ENCODE measurements at places on chromosomes 3 and 15.

DNA sequence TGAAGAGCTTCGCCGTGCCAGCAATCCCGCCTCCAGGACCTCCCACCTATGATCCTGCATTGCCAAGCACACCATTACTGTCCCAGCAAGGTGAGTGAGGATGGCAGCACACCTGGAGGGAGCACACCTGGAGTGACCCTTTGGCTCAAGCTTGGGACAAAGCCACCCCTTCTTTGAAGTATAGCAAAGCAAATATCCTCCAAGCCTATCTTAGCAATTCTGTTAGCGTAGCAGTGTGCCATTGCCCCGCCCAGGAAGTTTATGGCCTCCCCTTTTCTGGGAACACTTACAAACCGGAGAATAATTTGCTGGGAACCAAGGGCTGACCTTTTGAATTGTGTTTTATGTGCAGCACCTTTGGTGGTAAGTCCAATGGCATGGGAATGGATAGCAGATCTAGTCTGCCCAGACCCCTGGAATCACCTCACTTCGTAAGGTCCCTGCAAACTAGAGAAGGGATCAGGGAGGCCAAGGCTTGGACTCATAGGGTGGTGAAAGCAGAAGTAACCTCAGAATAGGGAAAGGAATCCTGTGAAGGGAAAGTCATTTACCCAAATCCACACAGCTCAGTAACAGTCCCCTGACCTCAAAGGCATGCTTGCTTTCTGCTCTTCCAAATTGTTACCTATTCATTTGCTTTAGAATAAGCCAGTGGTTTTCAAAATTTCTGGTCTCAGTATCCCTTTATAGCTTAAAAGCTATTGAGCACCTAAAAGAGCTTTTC, 70.1 kb downstream of the HCN4 start:
- DNase-seq, result no peak

- no peak for DNase-seq
Measured at GRCh38 chr15:84766461-84767035, 18.2 kb downstream of the ZNF592 start.

DNA sequence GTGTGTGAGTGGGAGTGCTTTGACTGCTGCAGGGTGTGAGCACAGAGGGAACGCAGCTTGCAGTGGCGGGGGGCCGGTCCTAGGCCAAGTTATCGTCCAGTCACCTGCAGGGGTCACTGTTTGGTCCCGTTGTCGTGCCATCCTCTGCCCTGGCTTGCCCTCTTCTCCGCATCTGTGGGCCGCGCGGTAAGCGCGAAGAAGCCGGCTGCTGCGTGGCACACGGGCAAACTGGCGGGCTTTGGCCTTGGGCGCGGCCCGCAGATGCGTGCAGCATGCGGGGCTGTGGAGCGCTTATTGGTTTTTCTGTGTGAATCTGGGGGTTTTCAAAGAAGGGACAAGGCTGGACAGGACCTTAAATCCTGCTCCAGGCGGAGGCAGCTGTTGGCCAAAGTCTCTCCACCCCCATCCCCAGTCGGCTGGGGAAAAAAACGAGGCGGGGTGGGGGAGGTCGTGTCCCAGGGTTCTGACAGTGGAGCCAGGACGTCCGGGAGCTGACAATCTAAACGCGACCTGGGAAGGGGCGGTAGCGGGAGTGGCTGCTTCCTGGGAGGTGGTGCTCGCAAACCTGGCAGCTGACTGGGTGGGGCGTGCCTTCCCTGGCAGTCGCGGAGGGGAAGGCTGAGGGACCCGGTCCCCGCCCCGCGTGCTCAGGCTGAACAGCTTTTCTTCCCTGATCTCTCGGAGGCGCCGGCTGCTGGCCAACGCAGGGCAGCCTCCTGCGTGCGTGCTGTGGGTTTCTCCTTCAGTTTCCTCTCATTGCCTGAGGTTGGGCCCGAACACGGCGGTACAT, 39.7 kb upstream of the VEPH1 start:
- peak; percentile 34 for DNase-seq

DNA sequence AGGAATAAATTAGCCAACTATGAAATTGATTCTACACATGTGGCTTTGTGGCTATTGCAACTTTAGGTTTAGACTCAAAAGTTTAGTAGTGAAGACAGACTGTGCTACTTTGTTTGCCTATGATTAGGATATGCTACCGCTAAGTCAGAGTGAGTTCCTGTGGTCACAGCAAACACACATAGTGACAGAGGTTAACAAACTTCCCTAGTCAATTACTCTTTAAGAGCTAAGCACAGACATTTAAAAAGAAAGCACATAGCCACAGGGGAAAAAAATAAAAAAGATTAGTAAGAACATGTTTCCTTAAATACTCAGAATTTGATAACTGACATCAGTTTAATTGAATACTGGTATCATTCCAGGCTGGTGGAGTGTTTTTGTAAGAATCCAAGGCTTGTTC, 207.1 kb downstream of the GBE1 start:
- no peak for DNase-seq

DNA sequence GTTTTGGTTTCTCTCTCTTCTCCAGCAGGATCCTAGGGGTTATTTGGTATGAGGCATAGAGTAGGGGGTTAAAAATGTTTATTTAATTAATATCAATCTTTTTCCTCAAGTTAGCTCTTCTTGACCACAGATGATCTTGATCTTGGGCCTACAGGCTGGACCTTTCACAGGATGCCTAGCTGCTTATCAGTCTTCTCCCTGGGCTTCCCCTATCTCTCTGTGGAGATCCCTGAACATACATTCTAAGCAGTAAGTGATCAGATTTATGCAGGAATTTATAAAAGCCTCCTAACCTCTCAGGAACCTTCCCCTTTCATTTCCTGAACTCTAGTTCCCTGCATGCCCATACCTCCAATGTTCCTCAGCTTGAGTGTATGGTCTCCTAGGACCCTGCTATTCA, 428.3 kb downstream of the TBC1D5 start:
- no peak for DNase-seq

- no peak for DNase-seq
Measured at GRCh38 chr15:43071451-43071850, 34.4 kb downstream of the UBR1 start.

- DNase-seq, result no peak
Measured at GRCh38 chr3:142356818-142357217, 91.0 kb downstream of the XRN1 start.

DNA sequence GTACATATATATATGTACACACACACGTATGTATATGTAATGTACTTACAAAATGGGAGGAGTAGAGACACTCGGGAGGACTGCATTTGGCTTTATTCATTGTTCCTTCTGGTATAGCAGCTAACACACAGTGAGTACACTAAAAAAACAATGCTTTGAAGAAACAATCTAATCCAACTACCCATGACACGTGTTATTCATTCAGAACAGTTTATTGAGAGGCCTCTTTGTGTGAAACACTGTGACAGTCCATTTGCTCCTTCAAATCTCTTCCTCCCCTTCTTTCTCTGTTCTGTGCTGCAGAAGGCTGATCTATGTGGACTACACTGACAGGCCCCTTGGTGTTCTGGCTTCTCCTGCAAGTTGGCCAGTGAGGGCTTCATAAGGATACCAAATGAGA, 1075.9 kb upstream of the CFAP20DC start:
- DNase-seq, result no peak

- no peak for DNase-seq
Measured at GRCh38 chr3:6860149-6860953, 564 bp upstream of the GRM7 start.

DNA sequence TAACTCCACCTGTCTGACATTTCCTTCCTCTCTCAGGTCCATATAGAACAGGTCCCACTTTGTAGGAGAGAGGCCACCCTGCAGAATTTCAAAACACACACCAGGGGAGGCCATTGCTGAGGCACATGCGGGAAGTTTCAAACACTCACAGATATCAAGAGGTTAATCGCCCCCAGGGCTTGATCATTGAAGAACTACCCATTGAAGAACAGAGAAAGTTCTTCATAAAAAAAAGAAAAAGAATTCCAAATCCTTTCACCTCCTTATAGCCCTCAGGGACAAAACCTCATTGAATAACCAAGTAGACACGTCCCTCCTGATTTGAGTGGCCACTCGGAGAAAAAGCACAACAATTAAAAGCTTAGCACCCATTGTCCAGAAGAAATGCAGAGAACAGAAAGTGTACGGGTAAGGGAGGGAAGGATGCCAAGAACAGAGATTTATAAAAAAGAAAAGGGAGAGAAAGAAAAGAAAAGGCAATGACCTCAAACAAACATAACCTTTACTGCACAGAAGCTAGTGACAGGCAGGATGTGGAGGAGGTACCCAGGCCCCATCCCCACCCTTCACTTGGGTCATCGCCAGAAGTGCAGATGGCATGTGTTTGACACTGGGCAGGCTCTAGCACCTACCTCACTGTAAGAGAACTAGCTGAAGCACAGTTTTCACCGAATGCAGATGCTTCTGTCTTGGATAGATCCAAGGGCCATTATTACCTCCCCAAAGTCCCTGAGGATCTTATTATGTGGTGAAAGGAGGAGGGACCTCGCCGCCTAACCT, 112.3 kb upstream of the HES1 start:
- peak; percentile 32 for DNase-seq

- DNase-seq, result peak; percentile 51
Measured at GRCh38 chr3:9183811-9184460, 65.5 kb downstream of the SRGAP3 start.

Data from neural crest cell (in vitro differentiated cells).